ENCODE measurements at places on chromosomes 4 and X.

DNA sequence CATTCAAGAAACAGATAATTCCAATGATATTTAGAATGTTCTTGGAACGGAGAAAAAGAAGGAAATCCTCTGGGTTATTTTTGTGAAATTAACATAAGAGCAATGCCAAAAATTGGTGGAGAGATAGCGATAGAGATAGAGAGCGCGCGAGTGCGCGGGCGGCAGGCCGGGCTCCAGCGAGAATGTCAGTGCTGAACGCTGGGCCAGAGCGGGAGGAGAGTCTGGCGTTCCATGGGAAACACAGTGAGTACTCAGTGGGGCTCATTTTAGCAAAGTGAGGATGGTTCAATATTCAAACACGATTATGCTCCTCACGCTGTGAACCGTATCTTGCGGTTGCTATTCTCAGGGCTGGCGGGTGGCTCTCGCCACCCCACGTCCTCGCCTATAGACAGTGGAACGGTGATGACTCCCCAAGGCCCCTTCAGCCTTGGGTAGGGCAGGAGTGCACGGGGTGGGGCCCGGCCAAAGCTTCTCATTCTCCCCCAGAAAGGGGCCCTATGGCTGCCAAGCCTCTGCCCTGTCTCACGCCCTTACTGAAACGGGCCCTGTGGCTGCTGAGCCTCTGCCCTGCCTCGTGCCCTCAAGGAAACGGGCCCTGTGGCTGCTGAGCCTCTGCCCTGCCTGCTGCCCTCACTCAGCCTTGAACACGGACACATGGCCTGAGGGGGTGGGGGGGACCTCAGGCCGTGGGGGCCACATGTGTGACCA lies 16.9 kb downstream of the CPLX1 start:
- no peak for DNase-seq

GRCh38 chrX:39820938-39821708 lies 276.6 kb downstream of the BCOR start:
- DNase-seq: no peak

DNA sequence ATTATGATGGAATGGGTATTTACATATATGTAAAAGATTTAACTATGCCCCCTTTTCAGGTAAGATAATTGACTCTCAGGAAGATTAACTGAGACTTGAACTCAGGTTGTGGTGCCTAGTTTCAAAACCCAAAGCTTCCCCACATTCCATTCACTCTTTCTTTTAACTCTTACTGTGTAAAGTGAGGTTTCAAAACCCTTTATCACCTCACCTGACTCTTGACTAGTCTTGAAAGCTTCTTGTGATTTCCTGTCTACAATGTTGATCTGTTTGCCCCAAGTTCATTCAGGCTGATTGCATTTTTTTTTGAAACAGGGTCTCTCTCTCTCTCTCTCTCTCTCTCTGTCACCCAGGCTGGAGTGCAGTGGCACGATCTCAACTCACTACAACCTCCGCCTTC lies 40.5 kb upstream of the RAPGEF2 start:
- DNase-seq: no peak

DNA sequence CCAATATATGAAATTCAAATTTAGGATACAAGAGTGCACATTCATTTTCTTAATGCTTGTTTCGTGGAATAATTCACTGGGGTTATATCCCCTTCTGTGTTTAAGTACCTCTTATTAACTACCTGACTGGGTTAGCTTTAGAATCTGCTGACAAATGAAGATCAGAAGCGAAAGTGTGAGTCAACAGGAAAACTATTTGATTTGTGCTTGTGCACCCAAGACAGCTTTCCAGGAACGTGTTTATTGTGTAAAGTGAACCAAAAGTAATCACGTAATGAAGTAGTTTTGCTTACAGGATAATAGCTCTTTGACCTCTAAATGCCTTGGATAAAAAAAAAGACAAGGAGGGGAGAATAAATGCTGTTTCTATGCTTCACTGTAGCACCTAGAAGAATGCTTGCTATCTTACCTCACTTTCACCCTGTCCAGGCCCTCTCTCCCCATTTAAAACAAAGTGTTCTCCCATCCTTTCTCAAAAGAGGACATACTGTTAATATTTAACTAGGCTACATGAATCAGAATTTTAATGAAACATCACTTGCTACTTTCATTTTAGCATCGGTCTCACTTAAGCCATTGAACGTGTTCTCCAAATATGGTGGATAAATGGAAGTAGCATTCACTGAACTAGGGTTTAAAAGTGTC lies 141.9 kb downstream of the THOC2 start:
- peak; percentile 62 for DNase-seq

- peak; percentile 93 for DNase-seq
Measured at GRCh38 chrX:39755143-39756032, 342.4 kb downstream of the BCOR start.

Measured in choroid plexus epithelial cell (primary cell).